ENCODE measurements at places on chromosomes 4 and X.

DNA sequence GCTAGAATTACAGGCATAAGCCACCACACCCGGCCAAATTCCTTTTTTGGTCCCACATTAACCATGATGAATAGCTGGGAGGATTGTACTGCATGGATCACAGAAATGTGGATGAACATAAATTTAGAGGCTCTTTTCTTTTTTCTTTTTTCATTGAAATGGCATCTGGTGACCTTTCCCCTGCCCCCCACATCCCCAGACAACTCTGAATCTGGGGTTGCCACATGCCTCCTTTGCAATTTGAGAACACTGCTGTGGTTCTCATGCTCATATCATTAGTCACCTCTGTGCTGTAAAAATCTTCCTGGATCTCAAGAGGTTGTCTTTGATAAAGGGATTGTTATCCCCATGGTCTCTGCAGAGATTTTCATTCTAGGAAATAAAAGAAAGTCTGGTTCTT is 22.8 kb upstream of the FMR1NB start:
- no peak for DNase-seq

DNA sequence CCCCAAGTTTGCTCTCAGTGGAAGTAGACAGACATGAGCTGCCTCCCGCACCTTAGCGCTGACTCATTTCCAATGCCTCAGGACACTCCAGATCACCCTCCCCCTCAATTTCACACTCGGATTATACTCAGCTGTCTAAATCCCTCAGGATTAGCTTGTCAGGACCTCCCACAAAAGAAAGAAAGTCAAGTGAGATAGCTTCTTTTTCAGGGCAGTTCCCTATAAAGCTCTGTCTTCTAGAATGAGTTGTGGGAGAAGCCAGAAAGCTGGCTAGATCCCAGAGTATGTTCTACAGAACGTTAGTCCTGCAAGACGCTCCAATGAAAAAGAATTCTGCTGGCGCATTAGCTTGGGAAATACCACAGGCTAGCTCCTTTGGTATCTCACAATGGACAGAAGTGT is 51.2 kb upstream of the MTNR1A start:
- no peak for DNase-seq

- no peak for DNase-seq
Observed at GRCh38 chr4:140684314-140684713, 71.9 kb downstream of the TBC1D9 start.

- peak; percentile 69 for DNase-seq
Observed at GRCh38 chr4:139828966-139829664, 163.5 kb downstream of the MGST2 start.

DNA sequence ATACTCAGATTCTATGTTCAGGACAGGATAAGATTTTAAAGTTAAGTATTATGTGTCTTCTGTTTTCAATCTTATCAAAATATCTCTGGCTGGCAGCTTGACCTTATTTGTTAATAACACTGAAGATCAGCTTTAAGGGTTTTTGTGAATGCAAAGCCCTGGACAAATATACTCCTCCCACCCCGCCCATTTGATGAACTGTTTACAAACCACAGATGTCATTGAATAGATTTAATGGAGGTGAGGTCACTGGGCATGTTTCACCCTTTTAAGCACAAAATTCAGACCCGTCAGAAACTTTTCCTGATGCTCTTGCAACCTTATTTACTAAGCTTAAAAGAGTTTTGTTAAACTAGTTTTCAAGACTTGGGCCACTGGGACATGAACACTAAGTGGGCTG is 10.1 kb upstream of the CXCL8 start:
- no peak for DNase-seq

GRCh38 chrX:70219938-70220764 is 14.3 kb upstream of the AWAT1 start:
- no peak for DNase-seq

- no peak for DNase-seq
Observed at GRCh38 chr4:38306482-38307071, 346.4 kb downstream of the PTTG2 start.

DNA sequence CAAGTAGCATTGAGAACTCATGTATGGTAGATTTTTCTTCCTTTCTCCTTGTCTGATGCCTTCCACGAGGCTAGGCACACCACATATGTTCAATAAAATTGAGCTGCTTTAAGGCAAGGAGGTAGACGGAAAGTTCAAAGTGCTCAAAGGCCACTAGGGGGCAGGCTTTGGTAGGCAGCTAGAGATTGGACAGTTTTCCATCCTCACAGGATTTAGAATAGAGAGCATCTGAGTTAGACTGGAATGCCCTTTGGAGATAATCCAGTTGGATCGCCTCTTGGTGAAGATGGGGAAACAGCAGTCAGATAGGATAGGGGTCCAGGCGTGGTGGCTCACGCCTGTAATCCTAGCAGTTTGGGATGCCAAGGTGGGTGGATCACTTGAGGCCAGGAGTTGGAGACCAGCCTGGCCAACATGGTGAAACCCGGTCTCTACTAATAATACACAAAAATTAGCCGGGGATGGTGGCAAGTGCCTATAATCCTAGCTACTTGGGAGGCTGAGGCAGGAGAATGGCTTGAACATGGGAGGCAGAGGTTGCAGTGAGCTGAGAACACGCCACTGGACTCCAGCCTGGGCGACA is 30.4 kb downstream of the ELF4 start:
- DNase-seq = peak; percentile 60

All from inflammatory macrophage (primary cell).